ENCODE measurements at places on chromosomes 11 and 22.
A peak's percentile ranks its signal among the peaks of the same experiment; 100 is the strongest.

- DNase-seq = no peak
Measured at GRCh38 chr11:27907091-27907490, 200.9 kb downstream of the KIF18A start.

DNA sequence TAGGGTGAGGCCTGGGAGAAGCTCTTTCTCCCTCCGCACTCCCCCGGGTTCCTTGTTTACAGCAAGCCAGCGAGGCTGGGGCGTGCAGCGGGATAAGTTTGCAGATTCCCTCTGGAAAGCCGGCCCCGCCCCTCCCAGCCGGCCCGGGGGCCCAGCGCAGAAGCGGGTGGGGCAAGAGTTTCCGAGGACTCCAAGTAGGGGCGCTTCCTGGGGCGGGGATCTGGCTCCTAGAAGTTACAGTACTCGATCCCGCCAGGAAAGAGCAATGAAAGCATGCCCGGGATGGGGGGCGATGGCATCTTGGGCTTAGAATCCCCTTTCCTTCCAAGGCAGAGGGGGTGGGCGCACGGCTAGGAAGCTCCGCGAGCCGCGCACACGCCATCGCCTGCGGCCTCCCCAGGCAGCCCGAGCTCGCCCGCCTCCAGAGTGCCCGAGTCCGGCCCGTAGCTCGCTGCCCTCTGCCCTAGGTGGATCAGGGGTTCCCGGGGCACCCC is 385 bp downstream of the TST start:
- DNase-seq = peak; percentile 82

GRCh38 chr22:17562906-17563870 is at the start of gene SLC25A18:
SLC25A18 (plus strand) TSS chr22:17563498; CDS start chr22:17579945, 16,447 bp downstream.
- DNase-seq = no peak

DNA sequence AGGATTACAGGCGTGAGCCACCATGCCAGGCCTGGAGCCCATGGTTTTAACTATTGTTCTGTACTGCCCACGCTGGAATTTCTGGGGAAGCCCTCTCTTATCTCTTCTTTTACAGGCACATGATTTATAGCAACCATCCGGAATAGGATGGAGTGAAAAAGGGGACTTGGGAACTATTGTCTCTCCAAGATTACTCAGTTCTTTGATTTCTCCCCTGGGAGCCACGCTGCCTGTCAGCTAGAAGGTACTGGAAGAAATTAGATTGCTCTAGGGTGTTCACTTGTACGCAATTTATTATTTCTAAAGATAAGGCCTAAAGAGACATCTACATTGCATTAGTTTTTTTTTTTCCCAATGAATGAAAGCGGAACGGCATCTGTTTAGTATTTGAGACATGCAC is 65.6 kb upstream of the PTPRJ start:
- no peak for DNase-seq

DNA sequence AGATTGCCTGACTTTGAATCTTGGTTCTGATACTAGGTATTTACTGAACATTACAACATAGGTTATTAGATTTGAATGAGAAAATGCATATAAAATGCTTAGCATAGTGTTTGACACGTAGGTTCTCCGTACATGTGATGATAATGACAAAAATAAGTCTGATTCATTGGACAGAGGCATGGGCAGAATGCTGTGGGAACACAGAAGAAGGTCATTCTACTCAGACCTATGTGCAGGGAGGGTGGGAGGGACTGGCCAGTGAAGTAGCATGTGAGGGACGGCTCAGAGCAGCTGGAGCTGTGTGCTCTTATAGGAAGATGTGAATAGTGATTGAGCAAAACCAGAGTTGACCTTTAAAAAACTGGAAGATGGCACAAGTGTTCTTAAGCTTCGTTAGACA is 256.8 kb upstream of the RAG2 start:
- DNase-seq = no peak
